Nephron progenitor cell (in vitro differentiated cells): ENCODE measurements at places on chromosomes 1 and 21.

DNA sequence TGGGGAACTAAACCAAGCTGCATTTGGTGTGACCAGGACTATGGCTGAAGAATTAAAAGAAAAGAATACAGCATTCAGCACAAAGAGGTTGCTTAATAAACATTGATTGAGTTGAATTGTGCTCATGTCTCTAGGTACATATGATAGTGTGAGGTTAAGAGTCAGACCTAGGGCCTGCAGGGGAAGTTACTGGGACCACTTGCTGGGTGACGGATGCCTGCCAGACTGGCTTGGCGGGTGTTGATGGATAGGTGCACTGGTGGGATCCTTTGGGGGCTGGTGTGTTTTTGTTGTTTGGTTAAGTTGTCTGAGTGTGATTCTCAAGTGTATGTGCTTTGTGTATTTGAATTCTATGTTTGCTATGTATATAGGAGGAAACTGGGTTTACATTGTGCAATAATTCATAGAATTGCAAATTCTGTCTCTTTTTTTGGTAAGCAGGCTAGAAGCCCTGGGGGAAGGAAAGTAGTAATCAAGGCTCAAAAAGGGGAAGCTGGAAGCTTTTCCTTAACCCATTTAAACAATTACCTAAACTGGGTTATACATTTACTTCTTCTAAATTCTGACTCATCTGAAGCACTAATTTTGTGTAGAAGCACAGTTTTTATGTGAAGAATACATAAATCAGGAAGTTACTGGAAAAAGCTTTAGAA lies 1.8 kb downstream of the CD101 start:
- no peak for DNase-seq

GRCh38 chr21:40165773-40166070 lies 298.5 kb downstream of the PCP4 start:
- DNase-seq: no peak

DNA sequence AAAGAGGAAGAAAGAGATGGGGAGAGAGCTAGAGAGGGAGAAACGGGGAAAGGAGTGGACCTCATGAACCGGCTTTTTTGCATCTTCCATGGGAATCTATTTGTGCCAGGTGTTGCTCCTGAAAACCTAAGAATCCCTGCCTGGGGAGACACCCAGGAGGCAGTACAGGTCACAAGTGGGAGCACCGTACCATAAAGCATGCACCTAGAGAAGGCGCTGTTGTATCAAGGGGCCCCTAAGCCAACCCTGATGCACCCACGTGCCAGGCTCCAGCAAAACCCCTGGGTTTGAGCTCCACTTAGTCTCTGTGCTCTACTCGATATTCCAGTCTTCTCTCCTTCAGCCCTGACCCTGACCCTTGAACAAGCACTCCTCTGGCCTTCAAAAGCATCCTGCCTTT lies 233.6 kb downstream of the RRAGC start:
- DNase-seq: no peak

GRCh38 chr1:118563981-118564951 lies 379.2 kb upstream of the SPAG17 start:
- peak; percentile 7 for DNase-seq

DNA sequence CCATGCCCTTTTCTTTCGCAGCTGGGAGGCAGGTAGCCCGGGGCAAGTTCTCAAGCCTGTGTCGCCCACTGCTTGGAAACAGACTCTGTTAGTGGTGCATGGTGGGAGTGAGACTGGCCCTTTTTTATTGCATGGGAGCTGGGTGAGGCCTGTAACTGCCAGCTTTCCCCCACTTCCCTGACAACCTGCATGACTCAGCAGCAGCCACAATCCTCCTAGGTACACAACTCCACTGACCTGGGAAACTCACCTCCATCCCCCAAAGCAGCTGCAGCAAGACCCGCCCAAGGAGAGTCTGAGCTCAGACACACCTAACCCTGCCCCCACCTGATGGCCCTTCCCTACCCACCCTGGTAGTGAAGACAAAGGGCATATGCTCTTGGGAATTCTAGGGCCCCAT lies 25.8 kb downstream of the PIGP start:
- DNase-seq: no peak

GRCh38 chr1:93961443-93961842 lies 52.2 kb upstream of the GCLM start:
- no peak for DNase-seq

DNA sequence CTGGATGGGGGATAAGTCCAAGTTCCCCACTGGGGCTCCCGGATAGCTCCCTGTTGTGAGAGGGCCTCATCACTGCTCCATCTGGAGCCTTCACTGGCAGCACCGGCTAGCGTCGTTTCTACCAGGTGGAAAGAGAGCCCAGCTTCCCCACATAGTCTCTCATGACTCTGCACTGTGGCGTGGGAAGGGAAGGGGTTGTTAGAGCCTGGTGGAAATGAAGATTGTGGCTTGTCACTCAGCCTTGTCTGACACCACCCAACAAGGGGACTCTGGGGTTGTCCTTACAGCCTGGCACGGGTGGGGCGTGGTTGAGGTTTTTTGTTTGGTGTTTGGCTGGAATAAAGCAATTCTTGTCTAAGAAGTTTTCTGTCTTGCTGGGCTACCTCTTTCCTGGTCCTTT lies 94.6 kb downstream of the ADARB1 start:
- DNase-seq: no peak

GRCh38 chr1:236835491-236835890 lies 40.4 kb downstream of the MTR start:
- no peak for DNase-seq
